ENCODE measurements at places on chromosomes 1 and 21.

- DNase-seq = no peak
Observed at GRCh38 chr1:84152649-84153056, 8.6 kb downstream of the PRKACB start.

DNA sequence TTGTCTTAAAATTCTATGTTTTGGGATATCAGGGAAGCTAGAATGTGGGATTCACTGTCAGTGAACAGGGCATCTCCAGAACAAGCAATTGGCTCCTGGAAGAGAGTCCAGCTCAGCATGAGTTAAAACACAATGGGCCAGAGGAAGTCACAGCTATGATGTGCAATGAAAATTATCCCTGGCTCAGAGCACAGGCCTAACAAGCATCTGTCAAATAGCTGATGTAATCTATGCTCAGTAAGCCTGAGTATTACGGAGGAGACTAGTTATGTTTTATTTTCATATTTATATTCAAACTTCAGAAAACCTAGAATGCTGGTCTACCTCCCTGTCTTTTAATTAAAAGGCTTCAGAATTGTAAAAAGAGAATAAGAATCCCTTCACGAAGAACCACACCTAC is 41.6 kb downstream of the PARP1 start:
- no peak for DNase-seq

DNA sequence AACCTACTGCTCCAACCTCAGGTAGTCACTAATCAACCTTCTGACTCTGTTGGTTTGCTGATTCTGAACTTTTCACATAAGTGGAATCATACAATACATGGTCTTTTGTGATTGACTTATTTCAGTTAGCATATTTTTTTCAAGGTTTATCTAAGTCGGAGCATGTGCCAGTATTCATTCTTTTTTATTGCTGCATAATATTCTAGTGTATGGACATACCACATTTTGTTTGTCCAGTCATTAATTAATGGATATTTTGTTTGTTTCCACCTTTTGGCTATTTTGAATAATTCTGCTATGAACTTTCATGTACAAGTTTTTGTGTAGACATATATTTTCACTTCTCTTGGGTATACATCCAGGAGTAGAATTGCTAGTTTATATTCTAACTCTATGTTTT is 53.0 kb upstream of the LRRN2 start:
- no peak for DNase-seq

DNA sequence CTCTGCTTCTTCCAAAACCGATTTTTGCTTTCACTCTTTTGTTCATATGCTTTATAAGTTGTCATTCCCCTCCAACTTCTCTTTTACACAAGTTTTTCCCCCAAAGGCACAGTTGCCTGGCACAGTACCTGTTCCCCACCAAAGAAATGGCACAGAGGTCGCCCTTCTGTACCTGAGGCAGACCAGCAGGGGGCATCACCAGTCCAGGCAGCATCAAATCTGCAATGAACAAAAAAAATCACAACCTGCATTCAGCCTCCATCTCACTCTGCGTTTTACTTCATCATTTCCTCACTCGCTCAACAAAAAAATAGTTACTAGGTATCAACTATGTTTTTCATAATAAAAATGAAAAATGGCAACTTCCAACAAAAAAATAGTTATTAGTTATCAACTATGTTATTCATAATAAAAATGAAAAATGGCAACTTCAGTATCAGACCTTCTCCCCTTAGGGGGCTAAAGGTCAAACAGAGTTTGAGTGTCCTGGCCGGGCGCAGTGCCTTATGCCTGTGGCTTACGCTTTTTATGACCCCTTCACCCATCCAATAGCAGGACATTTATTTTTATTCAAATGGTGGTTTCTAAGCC is 4.1 kb downstream of the EIF2D start:
- peak; percentile 16 for DNase-seq

- DNase-seq = no peak
Observed at GRCh38 chr1:155079487-155080311, 1.1 kb downstream of the EFNA3 start.

- DNase-seq = no peak
Observed at GRCh38 chr1:14970115-14970798, 183.3 kb upstream of the TMEM51 start.

- DNase-seq = no peak
Observed at GRCh38 chr1:209577346-209577745, 6.2 kb upstream of the CAMK1G start.

Data from cerebellar cortex (tissue), 1 donor.